ENCODE measurements at places on chromosomes 3 and 15.

GRCh38 chr3:103181160-103181559 is 746.3 kb downstream of the ZPLD1 start:
- DNase-seq, result no peak

- peak; percentile 92 for DNase-seq
Observed at GRCh38 chr3:156615592-156616173, 58.7 kb upstream of the TIPARP start.

DNA sequence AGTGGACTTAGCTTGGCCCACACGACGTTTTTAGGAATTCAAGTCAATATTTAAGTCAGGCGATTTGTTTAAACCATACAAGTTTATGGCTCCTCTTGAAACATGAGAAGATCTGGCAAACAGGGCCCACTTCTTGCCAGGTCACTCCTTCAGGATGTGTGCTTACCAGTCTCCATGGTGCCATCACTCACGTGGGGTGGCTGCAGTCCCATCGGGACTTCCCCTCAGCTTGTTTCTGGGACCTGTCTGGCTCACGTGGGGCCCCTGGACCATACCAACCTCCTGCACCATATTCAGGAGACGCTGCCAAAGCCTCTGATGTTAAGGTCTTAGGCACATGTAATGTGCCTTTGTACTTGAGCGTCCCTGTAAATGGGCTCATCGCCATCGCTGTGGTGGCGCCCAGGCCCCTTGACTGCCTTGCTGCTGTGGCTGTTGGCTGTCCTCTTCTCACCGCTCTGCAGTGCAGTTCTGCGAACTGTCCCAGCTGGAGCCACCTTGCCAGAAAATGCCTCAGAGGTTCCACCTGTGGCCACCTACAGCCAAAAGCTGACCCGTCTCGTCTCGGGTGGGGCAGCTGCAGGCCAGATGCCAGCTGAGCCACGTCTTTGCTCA is 8.9 kb downstream of the MCM2 start:
- DNase-seq, result no peak

GRCh38 chr3:149120051-149120972 is 9.1 kb upstream of the HPS3 start:
- peak; percentile 81 for DNase-seq

GRCh38 chr15:51931638-51932037 is 39.9 kb downstream of the LEO1 start:
- peak; percentile 20 for DNase-seq

DNA sequence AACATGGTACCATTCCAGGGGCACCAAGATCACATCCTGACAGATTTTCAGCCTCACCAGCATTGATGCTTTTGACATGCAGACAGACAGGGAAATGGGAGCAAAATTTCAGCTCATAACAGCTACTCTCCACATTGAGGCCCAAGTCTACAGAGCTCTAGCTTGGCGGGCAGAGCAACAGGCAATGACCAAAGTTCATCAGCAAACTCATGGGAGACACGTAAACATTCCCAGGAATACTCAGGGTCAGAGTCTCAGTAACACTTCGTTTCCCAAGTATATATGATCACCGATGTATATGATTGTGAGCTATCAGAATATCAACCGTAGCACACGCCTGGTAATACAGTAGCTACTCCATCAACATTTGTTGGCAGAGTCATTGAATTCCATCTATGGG is 59.2 kb upstream of the SLC24A5 start:
- DNase-seq, result no peak

GRCh38 chr15:95994418-95994817 is 336.1 kb upstream of the NR2F2 start:
- peak; percentile 52 for DNase-seq

DNA sequence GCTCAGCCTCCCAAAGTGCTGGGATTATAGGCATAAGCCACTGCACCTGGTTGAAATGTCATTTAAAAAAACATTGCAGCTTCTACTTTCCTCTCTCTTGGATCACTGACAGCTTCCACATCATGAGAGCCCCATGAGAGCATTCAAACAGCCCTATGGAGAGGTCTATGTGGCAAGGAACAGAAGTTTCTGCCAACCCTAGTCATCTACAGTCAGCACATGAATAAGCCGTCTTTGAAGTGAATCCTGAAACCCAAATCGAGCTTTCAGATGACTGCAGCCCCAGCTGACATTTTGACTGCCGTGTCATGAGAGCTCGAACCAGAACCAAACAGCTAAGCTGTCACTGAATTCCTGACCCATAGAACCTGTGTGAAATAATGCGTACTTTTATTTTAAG is 39.8 kb downstream of the CD200R1L start:
- DNase-seq, result no peak

GRCh38 chr3:16883057-16883722 is 1.6 kb upstream of the PLCL2 start:
- peak; percentile 78 for DNase-seq

Measured in astrocyte of the spinal cord (primary cell).